ENCODE measurements at places on chromosomes 7 and 10. TPM values are rescaled to one million over a fixed set of nuclear protein-coding genes. Genes with fewer than 3 reads are reported as not detected.

- H3K27me3 ChIP-seq: peaks cover 2% of the 10 kb centered on the region
- H3K36me3 ChIP-seq: no peaks in the 10 kb centered on the region
- H3K27ac ChIP-seq: no peak overlapping the region
- no peak for DNase-seq
- no peaks in the 10 kb centered on the region for H3K4me1 ChIP-seq
Observed at GRCh38 chr10:131514454-131514853, 202.9 kb upstream of the TCERG1L start.

GRCh38 chr7:134278502-134279153 is 38.1 kb downstream of the SLC35B4 start:
- DNase-seq: no peak
- no peaks in the 10 kb centered on the region for H3K27me3 ChIP-seq
- H3K4me1 ChIP-seq: peaks cover 6% of the 10 kb centered on the region
- no peak overlapping the region for H3K4me3 ChIP-seq

DNA sequence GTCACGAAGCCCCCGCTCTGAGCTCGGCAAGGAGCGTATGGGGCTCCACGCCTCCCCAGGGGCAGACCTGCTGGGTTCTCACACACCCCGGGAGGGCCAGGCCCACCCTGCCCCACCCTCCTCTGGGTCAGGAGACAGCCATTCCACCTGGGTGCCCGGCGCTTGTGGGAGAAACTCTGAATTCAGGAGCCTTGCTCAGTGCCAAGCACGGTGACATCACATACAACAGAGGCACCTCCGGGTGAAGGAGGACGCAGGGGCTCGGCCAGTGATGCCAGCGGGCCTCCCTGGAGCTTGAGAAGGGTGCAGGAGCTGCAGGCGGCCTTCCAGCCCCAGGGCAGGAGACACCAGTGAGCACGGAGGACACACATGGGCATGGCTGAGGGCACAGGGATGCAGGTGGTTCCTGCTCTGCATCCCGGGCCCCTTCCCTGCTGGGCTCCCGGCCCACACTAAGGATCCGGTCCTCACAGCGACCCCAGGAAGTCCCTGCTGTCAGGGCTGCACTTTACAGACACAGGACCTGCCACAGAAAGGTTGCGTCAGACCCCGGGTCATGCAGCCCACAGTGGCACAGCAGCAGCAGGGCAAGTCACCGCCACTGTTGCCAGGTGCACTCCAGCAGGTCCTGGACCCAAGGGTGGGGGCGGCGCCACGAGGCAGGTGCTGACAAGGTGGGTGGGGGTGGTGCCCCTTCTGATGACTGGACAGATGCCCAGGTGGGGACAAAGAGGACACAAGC is 108.0 kb downstream of the MAD1L1 start:
- H3K36me3 ChIP-seq: peaks cover 13% of the 10 kb centered on the region
- no peak overlapping the region for H3K4me3 ChIP-seq
- H3K27ac ChIP-seq: no peak overlapping the region
- DNase-seq: no peak

DNA sequence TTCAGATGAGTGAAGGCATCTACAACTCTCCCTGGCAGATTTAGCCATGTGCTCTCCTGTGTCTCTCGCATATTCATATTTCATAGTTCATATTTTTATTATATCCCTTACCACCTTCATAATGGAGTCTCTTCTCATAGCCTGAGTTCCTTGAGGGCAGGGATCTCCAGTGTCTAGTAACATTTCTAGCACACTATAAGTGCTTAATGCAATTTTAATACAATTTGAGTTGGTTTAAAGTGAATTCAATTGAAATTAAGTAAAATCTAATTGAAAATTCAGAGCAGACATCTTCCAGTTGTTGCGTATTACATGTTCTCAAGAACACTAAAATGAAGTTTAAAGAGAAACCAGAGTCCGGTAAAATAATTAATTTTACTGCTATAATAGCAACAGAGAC is 163.6 kb upstream of the GNAI1 start:
- no peaks in the 10 kb centered on the region for H3K4me1 ChIP-seq
- no peak overlapping the region for H3K27ac ChIP-seq
- no peak for DNase-seq
- H3K36me3 ChIP-seq: no peaks in the 10 kb centered on the region
- no peak overlapping the region for H3K4me3 ChIP-seq

DNA sequence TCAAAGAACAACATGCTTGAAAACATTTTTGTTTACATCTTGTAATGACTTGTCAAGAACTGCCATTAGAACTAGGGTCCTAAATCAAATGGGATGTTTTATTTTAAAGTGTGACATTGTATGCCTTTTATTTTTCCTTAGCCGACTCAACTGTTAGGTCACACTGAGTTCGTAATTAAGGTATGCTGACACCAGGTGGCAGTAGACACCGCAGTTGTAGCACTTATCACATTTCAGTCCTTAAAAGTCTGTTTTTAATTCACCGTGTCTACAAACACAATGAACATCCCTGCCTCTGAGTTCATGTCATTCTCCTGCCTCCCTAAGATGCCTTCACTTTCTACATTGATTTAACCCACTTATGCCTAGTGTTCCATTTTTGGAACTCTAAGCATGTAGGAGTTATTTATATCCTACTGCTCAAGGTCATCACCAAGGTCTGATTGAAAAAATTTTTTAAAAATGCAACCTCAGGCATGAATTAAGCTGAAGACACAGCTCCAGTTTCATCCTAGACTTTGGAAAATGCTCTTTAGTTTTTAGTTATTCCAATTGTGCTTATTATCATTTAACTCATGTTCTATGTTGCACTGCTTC is 186.1 kb downstream of the BMPER start:
- H3K27me3 ChIP-seq: no peaks in the 10 kb centered on the region
- peak; percentile 38 for DNase-seq
- H3K4me1 ChIP-seq: no peaks in the 10 kb centered on the region
- no peak overlapping the region for H3K4me3 ChIP-seq
- H3K36me3 ChIP-seq: no peaks in the 10 kb centered on the region

GRCh38 chr10:49365275-49365674 is 30.6 kb downstream of the DRGX start:
- no peak for DNase-seq
- no peaks in the 10 kb centered on the region for H3K36me3 ChIP-seq
- H3K4me1 ChIP-seq: peaks cover 34% of the 10 kb centered on the region

DNA sequence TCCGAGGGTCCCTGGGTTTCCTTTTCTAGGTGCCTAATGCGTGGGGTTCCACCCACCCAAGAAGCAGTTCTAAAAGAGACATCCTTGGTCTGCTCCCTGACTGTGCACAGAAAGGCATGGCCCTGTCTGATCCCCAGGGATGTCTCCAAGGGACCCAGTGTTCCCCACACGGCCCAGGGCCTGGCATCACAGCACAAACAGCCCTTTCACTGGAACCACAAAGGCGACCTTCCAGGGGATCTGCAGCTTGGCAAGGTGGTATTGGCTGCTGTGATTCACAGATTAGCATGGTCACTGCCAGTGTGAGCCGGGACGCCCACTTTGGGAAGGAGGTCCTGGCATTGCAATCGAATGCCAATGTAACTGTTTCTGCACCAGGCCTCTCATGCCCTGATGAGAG is 6.4 kb downstream of the KCNMA1 start:
- H3K27me3 ChIP-seq: peaks cover 14% of the 10 kb centered on the region
- no peak overlapping the region for H3K4me3 ChIP-seq
- H3K36me3 ChIP-seq: no peaks in the 10 kb centered on the region
- no peak overlapping the region for H3K27ac ChIP-seq
- no peaks in the 10 kb centered on the region for H3K4me1 ChIP-seq
- no peak for DNase-seq

GRCh38 chr10:133335246-133336117 is 1.2 kb downstream of the CALY start:
- DNase-seq: no peak
- H3K27ac ChIP-seq: no peak overlapping the region
- peaks cover 21% of the 10 kb centered on the region for H3K4me1 ChIP-seq
- H3K36me3 ChIP-seq: no peaks in the 10 kb centered on the region
- H3K4me3 ChIP-seq: peak overlapping the region; percentile 19

DNA sequence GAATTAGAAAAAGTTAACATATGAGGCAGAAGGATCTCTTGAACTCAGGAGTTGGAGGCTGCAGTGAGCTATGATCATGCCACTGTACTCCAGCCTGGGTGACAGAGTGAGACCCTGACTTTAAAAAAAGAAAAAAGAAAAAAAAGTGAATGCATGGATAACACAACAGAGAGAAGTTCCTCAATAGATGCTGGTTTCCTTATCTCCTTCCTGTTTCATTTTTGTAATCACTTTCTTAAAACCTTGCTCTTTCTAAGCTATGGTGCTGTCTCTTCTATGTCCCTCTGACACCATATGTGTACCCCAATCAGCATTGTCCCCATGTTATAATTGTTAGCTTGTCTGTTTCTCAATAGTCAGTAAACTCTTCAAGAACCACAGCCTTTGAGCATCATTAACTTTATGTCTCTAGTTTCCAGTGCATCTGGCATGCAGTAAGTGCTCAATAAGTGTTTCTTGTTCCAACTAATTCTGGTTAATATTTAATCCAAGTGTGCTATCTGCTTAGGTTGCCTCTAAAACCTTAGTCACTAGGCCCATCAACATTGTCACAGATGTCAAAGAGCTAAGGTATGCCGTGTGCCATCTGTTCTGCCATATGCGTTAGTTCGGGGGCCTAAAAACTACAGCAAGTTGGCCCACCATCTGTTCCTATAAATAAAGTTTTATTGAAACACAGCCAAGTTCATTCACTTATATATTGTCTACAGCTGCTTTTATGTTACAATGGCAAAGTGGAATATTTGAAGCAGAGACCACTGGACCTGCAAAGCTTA is 36.2 kb downstream of the MPP7 start:
- no peaks in the 10 kb centered on the region for H3K36me3 ChIP-seq
- no peak overlapping the region for H3K27ac ChIP-seq
- no peak overlapping the region for H3K4me3 ChIP-seq
- H3K4me1 ChIP-seq: peaks cover 31% of the 10 kb centered on the region
- DNase-seq: no peak

DNA sequence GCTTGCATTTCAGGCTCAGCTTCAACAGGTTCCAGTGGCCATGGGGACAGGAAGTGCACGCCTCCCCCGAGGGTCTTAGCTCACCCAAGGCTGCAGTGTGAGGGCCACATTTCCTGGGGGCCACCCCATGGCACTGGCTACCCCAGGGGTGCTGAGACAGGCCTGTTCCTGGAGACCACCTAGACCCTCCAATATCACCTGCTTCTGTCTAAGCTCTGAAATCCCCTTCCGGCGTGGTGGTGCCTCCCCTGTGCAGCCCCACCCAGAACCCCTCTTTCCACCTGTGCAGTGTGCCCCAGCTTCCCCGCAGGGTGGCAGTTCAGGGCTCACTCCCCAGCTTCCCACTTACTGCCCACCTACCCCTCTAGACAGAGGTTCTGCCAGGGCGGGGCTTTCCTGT is 83.1 kb downstream of the ADARB2 start:
- no peaks in the 10 kb centered on the region for H3K4me1 ChIP-seq
- no peak overlapping the region for H3K4me3 ChIP-seq
- DNase-seq: no peak
- no peaks in the 10 kb centered on the region for H3K36me3 ChIP-seq
- peaks cover 24% of the 10 kb centered on the region for H3K27me3 ChIP-seq

- no peaks in the 10 kb centered on the region for H3K36me3 ChIP-seq
- no peak overlapping the region for H3K27ac ChIP-seq
- DNase-seq: no peak
- no peaks in the 10 kb centered on the region for H3K4me1 ChIP-seq
- no peak overlapping the region for H3K4me3 ChIP-seq
- peaks cover 7% of the 10 kb centered on the region for H3K27me3 ChIP-seq
Observed at GRCh38 chr7:21944616-21945453, 864 bp downstream of the CDCA7L start.

DNA sequence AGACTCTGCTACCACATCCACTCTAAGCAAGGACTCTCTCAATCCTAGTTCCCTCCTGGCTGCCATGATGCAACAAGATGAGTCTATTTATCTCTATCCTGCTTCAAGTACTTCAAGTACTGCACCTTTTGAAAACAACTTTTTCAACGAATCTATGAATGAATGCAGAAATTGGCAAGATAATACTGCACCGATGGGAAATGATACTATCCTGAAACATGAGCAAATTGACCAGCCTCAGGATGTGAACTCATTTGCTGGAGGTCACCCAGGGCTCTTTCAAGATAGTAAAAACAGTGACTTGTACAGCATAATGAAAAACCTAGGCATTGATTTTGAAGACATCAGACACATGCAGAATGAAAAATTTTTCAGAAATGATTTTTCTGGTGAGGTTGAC is 40.7 kb downstream of the AHR start:
- no peak for DNase-seq
- no peaks in the 10 kb centered on the region for H3K4me1 ChIP-seq
- no peaks in the 10 kb centered on the region for H3K27me3 ChIP-seq
- peaks cover 12% of the 10 kb centered on the region for H3K36me3 ChIP-seq
- no peak overlapping the region for H3K27ac ChIP-seq
- H3K4me3 ChIP-seq: no peak overlapping the region

DNA sequence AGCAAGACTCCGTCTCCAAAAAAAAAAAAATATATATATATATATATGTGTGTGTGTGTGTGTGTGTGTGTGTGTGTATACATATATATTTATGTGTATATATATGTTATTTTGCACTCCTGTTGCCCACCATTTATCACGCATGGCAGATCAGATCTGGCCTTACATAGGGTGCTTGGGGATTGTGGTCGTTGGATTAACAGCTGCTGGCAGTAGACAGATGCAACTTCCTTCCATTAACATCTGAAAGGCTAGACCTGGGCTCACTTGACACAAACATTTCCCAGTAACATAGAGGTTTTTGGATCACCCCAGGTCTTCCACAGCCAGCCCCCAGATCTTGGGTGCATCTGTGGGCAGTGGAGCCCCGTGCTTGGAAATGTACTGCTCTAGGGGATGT is 40.8 kb upstream of the DLD start:
- H3K36me3 ChIP-seq: no peaks in the 10 kb centered on the region
- H3K4me1 ChIP-seq: peaks cover 6% of the 10 kb centered on the region
- peaks cover 28% of the 10 kb centered on the region for H3K27me3 ChIP-seq
- no peak overlapping the region for H3K4me3 ChIP-seq

GRCh38 chr10:84719687-84720086 is 391.3 kb downstream of the CCSER2 start:
- no peaks in the 10 kb centered on the region for H3K4me1 ChIP-seq
- no peak for DNase-seq
- no peak overlapping the region for H3K4me3 ChIP-seq
- no peaks in the 10 kb centered on the region for H3K27me3 ChIP-seq

- peaks cover 4% of the 10 kb centered on the region for H3K27me3 ChIP-seq
- H3K36me3 ChIP-seq: no peaks in the 10 kb centered on the region
- no peak overlapping the region for H3K27ac ChIP-seq
Observed at GRCh38 chr10:43671659-43672531, 23.2 kb upstream of the ZNF32 start.

Gene SLIT1
- 0.33 TPM for total RNA-seq

Gene SPDYE2B
- not detected for total RNA-seq

Gene RAPGEF5
- 23.4 TPM for total RNA-seq

Gene HYAL4
- not detected for total RNA-seq

Gene C10orf95
- total RNA-seq: not detected

Gene LIPM
- not detected for total RNA-seq

Gene CAV1
- total RNA-seq: not detected

Gene SERPINE1
- 9.2 TPM for total RNA-seq
